ENCODE measurements at places on chromosomes 3 and 15.

- DNase-seq, result peak; percentile 81
Observed at GRCh38 chr3:124860599-124860998, 26.6 kb downstream of the ITGB5 start.

GRCh38 chr3:188198001-188198400 lies 44.0 kb downstream of the LPP start:
- DNase-seq, result no peak

DNA sequence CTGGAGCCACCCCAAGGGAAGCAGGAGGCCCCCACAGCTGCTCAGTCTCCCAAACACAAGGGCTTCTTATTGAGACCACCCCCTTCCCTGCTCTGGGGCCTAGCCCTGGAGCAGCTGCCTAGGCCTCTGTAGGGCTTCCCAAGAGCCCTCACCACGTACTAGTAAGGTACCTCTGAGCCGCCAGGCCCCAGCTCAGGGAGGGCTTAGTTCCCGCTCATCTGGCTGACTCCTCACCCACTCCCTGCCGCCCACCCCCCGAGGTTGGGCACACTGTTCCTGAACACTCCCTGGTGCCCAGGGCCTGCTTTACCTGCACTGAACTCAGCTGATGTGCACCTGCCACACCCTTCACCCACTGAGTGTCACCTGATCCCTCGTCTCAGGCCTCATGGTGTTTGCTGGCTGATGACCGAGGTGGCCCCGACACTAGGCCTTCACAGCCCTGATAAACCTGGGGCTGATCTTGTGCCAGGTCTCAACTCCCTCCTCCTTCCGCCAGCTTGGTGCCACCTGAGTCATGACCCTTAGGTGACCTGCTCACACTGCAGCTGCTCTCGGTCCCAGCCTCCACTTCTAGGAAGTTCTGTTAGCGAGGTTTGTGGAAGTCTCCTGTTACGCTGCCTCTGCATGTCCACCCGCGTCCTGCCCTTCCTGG lies 18.0 kb upstream of the SPTBN5 start:
- DNase-seq, result no peak

- no peak for DNase-seq
Observed at GRCh38 chr15:91151781-91152563, 51.9 kb downstream of the SV2B start.

GRCh38 chr3:79368403-79368802 lies 399.4 kb downstream of the ROBO1 start:
- no peak for DNase-seq

DNA sequence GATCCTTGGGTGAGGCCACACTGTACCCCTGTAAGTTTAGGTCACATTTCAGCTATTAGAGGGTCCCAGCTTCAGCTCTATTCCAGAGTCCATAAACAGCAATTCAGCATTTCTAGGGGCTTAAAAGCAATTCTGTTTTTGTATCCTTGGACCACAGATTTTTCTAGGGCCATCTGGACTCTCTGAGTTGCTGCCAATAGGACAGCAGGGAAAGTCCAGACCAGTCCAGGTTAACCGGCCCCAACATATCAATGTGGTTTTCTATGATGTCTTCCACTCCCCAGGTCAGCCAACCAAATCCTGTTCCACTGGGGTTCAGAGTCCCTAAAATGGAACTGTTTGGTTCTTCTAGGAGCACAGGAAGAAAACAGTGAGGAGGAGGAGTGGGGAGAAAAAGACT lies 40.0 kb downstream of the TYRO3 start:
- DNase-seq, result no peak

- DNase-seq, result peak; percentile 93
Observed at GRCh38 chr3:39166134-39166710, 12.8 kb upstream of the CSRNP1 start.

- DNase-seq, result no peak
Observed at GRCh38 chr15:93866476-93866875, 364.9 kb upstream of the MCTP2 start.

GRCh38 chr3:81302045-81302444 lies 459.4 kb downstream of the GBE1 start:
- DNase-seq, result no peak

Data from AG09309 (cell line).